ENCODE measurements at places on chromosomes 2 and 18.

- DNase-seq: no peak
Observed at GRCh38 chr2:118981632-118982031, 39.6 kb downstream of the MARCO start.

DNA sequence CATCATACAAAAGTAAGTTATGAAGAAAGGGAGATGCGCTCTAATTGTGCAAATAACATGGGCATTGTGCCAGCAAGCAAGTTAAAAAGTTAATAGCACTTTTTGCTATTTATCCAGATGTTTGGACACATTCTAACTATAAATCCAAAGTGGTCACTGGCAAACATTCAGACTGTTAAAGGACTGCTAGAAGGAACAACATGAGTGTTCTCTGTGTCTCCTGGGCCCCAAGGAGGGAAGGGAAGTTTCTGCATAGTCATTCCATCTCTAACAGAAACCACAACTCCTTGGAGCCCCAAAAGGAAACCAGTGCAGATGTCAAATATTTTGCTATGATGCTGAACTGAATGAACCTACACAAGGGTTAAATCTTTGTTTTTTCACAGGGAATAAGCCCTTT lies 213.3 kb upstream of the HNRNPA3 start:
- DNase-seq: no peak

DNA sequence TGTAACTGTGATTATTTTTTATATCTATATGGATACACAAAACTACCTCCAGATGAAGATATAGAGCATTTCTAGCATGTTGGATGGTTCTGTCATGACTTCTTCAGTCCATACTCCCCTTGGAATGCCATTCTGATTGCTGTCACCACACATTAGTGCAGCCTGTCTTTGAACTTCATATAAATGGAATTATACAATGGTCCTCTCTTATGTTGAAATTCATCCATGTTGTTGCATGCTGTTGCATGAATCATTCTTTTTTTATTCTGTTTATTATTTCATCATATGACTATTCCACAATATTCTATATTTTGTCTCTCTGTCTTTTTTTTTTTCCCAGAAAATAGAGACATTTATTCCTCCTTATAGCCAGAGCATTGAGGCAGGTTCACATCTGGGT lies 74.1 kb downstream of the OSBPL6 start:
- no peak for DNase-seq

DNA sequence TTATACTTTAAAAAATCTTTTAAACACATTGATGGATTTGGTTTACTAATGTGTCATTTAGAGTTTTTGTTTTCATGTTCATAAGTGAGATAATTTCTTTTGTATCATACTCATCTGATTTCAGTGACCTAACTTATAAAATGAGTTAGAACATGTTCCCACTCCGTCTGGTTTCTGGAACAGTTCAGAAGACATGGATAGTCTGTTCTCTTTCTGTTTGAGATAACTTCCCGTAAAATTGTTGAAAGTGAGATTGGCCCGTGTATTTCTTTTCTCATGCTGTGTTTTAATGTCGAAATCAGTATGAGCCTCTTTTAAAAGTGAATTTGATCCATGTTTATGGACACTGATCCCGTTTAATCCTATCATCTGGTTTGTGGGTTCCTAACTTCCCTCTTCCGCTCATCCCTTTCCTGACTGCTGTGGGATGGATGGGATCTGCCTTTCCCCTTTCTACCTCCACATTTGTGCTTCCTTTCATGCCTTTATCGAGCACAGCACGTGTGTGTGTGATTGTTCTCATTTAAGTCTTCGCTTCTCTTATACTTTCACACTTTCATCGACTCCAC lies 78.9 kb downstream of the COPS8 start:
- no peak for DNase-seq

- DNase-seq: no peak
Observed at GRCh38 chr2:241999184-241999583, 129.7 kb downstream of the RTP5 start.

GRCh38 chr2:143948710-143949109 lies 571.2 kb downstream of the ZEB2 start:
- no peak for DNase-seq

DNA sequence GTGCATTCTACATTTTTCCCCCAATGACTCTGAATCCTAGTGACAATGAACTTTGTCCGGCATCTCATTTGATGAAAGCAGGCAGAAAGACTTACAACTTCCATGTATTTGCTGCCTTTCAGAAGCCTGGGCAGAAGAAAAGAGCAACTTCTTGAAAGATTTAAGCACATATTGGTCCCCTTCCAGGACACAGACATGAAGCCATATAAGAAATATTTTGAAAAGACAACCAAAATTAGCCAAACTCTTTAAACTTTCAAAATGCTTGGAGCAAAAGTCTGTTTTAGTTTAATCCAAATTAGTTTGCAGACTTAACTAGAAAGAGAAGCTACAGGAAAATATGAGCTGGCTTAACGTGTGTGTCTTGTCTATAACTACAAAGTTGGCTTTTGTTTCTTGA lies 492.5 kb downstream of the NR4A2 start:
- no peak for DNase-seq

GRCh38 chr2:186653511-186653910 lies 40.3 kb upstream of the FAM171B start:
- no peak for DNase-seq
